ENCODE measurements at places on chromosomes 5 and 9.

- DNase-seq: no peak
These were observed 158.3 kb downstream of the NR2F1-AS1 start for GRCh38 chr5:93422652-93423280.

GRCh38 chr5:121987052-121987684 is 25.4 kb downstream of the SRFBP1 start:
- DNase-seq: no peak

- no peak for DNase-seq
These were observed 21.8 kb downstream of the IRX4 start for GRCh38 chr5:1860949-1861348.

DNA sequence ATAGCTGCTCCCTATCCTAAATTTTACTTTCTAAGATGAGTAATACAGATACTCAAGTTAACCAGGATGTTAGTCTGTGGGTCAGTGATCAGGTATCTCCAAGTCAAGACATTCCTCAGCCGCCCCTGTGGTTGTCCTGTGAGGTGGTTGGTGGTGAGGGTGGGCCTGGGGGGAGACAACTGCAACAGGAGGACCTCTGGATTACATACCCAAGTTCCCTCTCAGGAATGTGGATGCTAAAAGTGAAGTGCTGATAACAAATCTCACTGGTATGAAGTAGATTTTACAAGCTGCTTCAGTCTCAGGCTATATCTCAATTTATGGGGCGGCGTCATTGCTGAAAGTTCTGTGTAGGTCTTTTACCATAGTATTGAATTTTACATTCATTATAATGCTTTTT is 38.3 kb downstream of the SLC1A3 start:
- DNase-seq: no peak

DNA sequence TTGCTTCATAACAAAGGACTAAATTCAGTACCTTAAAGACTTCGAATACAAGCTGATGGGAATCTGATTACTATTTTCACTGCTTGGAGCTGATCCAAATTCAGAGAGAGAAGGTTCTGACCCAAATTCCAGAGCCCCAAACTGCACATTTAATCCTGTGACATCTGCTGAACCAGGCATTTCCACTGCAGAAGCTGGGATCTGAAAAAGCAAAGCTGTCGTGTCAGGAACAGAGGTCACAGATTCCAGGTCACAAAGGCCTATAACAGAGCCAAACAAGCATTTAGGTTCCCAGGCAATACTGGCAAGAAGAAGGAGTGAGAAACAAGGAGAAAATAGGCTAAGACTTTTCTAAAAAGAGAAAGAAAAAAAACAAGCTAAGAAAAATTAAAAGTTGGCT is 105.3 kb downstream of the UBAP2 start:
- DNase-seq: no peak

DNA sequence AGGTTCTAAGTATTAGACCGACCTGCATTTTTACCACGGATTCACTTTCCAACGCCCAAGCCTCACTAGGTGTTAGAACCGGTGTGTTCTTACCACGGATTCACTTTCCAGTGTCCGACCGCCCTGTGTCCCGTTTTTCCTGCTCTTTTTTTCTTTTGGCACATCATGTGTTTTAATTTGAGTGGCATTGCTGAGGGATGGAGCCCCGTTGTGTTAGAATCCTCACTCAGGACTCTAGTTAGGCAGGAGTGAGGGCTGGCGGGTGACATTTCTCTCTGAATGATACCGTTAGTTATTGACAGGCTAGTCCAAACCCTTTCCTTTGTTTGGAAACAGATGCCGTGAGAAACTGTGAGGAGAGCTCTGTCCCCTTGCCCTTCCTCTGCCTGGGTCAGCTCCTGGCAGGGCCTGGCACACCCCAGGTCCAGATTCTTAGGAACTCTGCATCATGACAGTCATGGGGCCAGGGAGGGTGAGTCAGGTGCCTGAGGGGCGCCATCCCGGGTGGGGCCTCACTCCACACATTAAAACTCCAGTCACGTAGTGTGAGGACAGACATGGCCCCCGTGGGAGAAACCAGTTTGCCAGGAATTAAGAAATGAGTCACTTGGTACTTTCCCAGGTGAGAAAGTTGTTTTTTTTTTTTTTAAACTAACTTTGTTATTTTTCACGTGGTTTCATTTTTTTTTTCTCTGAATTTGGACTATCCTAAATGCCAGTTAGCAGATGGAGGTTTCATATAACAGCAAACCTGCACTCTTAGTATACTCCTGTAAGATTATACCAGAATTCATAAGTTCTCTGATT is 15.8 kb downstream of the EXOC3 start:
- peak; percentile 79 for DNase-seq

- DNase-seq: no peak
These were observed 320.6 kb downstream of the PJA2 start for GRCh38 chr5:109089191-109089590.

DNA sequence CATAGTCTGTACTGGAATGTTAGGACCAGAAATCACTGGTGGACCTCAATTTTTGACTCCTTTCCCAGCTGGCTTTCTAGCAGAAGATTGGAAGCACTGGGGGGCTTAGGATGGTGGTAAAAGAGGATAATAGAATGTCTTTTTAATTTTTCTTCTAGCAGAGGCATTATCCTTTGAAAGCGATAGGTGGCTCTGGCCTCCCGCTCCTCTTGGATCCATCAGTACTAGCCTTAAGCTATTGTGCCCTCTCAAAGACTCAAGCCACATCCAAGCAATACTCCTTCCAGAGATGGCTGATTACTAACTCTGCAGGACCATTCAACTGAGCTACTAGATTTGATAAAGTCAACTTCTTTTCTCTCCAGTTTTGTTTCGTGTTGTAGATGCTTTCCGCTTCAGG is 610.6 kb downstream of the CDH12 start:
- no peak for DNase-seq

DNA sequence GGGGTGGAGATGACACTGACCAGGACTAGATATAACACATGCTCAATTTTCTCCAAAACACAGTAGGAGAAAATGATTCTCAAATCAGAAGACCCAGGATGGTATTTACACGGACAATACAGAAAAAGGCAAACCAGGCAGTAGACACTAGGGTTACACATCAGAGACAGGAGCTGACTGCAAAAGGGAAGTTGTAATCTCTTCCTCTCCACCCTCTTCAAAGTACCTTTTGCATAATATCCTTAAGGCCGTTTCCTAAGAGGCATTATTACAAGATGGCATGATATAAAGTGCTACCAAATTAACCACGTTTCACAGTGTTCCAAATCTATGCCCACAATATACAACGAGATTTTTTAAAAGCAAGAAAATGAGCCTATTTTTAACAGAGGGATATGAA is 39.2 kb downstream of the YIPF5 start:
- DNase-seq: no peak

DNA sequence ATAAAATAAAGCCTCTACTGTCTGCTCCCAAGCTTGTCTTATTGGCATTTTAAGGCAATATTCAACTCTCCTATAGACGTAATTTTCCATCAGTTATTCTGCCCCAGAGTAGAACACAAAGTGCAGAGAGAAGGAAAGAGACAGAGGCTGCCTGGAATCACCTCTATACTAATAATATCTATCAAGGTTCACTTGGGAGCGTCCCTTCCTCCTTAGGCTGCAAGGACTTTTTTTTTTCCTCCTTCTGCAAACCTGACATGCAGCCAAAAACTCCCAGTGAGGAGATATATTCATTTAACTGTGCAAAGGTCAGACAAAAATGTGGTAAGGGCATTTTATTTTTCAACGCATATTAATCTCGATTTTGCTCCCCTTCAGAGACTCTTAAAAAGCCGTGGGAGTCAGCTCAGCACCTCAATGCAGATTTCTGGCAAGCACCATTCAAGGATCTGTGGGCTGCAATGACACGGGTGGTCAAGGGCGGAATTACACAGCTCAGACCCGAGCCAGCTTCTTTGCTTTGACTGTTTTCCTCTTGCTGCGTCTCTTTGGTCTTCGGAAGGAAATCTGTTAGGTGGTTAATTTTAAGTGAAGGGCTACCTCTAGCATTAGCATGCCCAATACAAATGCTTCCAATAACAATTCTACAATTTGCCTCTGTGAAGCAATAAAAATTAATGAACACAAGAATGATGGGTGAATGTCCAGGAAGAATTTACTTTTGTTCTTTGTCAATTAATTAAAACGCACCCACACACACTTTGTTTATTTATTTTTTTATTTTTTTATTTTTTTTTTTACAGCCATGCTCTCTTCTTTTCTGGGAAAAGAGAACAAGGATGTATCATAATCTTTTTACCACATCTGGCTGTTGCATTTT is 587.7 kb upstream of the GRAMD2B start:
- peak; percentile 12 for DNase-seq

DNA sequence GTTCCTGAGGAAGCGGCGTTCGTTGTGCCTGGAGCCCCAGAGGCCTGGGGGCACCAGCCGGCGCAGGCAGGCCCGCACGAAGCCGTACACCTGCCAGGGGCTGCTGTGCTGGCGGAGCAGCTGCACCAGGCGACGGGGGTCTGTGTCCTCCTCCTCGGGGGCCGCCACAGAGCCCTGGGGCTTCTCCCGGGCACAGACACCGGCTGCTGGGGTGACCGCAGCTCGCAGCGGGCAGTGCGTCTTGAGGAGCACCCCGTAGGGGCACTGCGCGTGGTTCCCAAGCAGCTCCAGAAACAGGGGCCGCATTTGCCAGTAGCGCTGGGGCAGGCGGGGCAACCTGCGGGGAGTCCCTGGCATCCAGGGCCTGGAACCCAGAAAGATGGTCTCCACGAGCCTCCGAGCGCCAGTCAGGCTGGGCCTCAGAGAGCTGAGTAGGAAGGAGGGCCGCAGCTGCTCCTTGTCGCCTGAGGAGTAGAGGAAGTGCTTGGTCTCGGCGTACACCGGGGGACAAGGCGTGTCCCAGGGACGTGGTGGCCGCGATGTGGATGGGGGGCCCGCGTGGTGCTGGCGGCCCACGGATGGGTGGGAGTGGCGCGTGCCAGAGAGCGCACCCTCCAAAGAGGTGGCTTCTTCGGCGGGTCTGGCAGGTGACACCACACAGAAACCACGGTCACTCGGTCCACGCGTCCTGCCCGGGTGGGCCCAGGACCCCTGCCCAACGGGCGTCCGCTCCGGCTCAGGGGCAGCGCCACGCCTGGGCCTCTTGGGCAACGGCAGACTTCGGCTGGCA is 1.3 kb downstream of the TERT start:
- no peak for DNase-seq

DNA sequence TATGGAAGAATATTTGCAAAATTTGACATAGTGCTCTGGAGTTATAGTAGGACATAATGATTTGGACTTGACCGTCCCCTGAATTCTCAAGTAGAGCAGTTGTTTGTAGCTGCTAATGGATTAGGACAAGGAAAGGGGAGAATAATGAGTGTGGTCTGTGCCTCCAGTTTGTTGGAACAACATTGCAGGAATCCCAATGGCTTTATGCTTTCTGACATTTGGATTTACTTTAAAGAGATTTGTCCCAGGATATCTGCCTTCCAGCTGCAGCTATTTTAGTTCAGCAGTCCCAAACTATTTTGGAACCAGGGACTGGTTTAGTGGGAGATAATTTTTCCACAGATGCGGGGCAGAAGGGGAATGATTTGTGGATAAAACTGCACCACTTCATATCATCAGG is 648.2 kb downstream of the SLCO4C1 start:
- no peak for DNase-seq

- no peak for DNase-seq
These were observed 203.7 kb upstream of the NREP start for GRCh38 chr5:111960476-111961215.

- no peak for DNase-seq
These were observed 102.3 kb downstream of the CPLANE1 start for GRCh38 chr5:37146896-37147295.

DNA sequence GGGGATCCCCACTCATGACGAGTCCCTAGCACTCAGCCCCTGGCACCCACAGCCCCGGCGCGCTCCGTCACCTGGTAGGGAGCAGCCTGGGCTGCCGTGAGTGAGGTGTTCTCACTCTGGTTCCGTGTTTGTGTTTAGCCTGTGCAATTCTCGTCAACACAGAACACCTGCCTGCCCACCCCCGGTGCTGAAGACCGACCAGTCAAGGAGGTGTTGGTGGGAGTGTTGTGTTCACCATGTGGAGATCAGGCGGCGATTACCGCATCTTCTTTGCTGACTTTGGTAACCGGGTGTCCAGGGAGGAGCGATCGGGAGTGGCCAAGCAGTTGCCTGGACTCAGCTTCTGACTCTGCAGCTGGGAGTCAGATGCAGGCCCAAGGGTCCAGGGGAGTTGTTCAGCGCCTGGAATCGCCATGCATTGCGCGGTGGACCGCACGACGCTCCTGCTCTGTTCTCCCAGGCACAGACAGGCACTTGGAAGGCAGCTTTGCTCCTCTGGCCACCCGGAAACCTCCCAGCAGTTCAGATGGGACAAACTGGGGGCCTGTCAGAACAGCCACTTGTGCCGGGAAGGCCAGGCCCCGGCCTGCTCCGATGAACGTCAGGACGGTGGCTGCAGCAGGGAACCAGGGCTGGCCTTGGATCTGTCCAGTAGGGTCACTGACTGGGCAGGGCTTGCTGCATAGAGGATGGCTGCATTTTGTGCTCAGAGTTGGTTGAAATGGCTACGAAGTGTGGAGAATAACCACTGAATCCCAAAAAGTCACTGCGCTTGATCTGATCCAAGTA is 28.2 kb downstream of the EXOC3 start:
- DNase-seq: no peak

GRCh38 chr5:124206540-124206939 is 539.9 kb downstream of the ZNF608 start:
- no peak for DNase-seq

DNA sequence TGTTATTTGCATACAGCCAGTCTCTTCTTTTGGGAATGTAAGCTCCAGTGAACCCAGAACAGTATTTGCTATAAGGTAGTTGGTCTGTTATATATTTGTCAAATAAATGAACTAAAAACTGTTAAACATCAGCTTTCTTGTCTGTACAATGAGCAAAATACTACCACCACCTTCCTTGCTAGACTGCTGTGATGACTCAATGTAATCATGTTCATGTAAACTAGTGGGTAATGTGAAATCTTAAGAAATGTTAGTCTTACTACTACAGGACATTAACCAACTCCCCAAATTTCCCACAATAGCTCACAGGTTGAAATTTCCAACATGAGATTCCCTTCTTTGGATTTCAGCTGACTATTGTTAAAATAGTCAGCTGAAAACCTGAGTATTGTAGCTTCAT is 176.1 kb downstream of the TRPM3 start:
- DNase-seq: no peak

- no peak for DNase-seq
These were observed 336.7 kb upstream of the KIF2A start for GRCh38 chr5:61969347-61969746.

GRCh38 chr5:145540375-145540774 is 294.8 kb downstream of the PRELID2 start:
- DNase-seq: no peak

All from GM13976 (cell line).